WERI-Rb-1 (cell line): ENCODE measurements at places on chromosomes 2 and 18.

- DNase-seq, result no peak
Observed at GRCh38 chr2:71747559-71747958, 294.2 kb downstream of the DYSF start.

GRCh38 chr2:112144966-112145365 is 6.8 kb downstream of the FBLN7 start:
- no peak for DNase-seq

DNA sequence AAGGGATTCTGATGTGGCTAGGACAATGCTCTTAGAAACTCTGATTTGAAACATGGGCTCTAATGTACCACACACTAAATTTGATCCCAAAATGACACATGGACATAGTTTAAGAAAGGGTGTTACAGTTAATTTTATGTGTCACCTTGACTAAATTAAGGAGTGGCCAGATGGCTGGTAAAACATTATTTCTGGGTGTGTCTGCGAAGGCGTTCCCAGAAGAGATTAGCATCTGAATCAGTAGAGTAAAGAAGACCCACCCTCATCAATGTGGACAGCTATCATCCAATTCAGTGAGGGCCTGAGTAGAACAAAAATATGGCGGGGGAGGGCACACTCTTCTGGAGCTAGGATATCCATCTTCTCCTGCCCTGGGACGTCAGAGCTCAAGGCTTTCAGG is 283.1 kb upstream of the CHAC2 start:
- no peak for DNase-seq

- no peak for DNase-seq
Observed at GRCh38 chr2:7825591-7826312, 856.1 kb upstream of the ID2 start.

DNA sequence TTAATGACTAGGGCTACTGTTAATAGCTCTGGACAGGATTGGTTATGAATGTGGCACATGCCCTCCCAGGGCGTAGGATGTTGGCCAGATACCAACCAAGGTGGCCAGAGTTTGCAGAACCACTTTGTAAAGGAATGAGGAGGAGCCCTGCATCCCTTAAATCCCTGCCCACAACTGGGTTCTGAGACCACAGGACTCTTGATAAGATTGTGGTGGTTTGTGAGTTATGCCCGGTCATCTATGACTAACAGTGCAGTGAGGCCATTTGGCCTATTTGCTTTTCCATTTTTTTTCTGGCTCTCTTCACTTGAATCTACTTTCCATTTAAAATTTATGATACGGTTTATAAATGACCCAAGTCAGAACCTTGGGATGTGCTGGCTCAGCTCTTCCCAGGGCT is 294.5 kb downstream of the PRKCE start:
- DNase-seq, result no peak

GRCh38 chr2:60309941-60310660 is 243.4 kb downstream of the BCL11A start:
- no peak for DNase-seq

GRCh38 chr18:44744161-44745121 is 63.8 kb downstream of the SETBP1 start:
- peak; percentile 37 for DNase-seq
